ENCODE measurements at places on chromosomes 16 and 17.
A peak's percentile ranks its signal among the peaks of the same experiment; 100 is the strongest.

DNA sequence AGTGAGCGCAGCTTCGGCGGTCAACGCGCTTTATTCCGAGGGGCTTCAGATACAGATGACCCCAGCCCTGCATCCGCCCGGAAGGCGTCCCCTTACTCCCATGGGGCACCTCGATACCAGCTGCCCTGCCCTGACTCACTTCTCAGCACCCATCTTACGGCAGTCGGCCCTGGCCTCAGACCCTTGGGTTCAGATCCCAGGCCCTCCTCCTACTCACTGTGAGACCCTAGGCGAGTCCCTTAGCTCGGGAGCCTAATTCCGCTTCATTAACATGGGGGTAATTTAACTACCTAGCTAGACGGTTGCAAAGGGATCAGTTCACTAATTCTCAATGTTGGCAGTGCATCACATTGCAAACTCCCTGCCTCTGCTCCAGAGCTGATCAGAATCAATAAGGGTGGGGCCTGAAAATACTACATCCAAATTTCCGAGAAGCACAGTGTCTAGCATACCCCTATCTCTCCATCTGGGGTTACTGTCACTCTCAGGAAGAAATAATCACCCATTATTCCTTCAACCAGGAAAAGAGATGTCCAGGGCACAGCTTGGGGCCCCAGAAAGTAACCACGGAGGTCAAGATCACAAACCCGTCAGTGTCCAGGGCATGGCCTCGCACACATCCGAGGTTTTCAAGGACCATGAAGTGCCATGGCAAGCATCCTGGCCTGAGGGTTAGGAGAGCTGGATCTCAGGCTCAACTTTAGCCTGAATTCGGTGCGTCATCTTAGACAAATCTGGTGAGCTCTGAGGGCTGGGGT, 415 bp upstream of the FLOT2 start:
- DNase-seq = no peak

GRCh38 chr17:37664214-37664613, 21.0 kb upstream of the DDX52 start:
- no peak for DNase-seq

GRCh38 chr16:88534638-88535190, 35.5 kb upstream of the ZC3H18 start:
- no peak for DNase-seq

- peak; percentile 87 for DNase-seq
Measured at GRCh38 chr17:63699638-63700527, at the start of gene LIMD2. Gene LIMD2, minus strand, starts transcription at chr17:63700125. Its CDS starts 827 bp downstream, at chr17:63699298.

DNA sequence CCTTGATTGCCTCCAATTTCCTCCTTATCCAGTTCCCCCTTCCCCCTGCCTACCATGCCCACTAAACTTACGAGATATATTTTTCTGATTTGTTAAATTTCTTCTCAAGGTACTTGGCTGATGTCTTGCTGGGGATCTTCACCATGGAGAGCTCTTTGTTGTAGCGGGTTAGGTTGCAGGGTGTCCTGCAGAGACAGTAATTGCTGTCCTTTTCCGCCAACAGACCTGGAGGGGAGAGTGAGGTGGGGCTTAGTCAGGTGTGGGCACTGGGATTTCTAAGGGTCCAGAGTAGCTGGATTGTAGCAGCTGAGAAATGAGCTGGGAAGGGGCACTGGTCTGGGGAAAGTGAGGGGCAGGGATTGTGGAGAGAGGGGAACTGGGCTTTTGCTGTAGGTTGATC, 32.1 kb downstream of the SPACA3 start:
- no peak for DNase-seq

DNA sequence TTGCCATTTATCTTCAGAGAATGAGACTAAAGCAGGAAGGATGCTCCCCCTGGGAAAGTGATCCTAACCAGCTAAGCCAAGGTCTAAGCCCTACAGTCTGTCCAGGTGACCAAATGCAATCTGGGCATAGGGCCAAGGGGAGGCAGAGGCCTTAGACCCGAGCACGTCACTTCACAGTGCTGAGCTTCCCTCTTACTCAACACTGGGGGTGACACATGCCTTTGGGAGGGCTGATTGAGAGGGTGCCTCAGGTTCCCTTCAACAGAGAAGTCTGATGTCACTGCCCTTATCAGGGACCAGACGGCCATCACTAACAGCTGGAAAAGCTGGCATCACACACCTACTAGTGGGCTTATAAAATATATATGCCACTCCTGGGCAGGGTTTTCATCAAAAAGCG, 4.0 kb downstream of the CIAO2B start:
- no peak for DNase-seq

GRCh38 chr17:3543453-3543852, 14.2 kb downstream of the TRPV3 start:
- DNase-seq = no peak

GRCh38 chr16:87425941-87426340, 33.8 kb downstream of the MAP1LC3B start:
- no peak for DNase-seq

GRCh38 chr16:83843657-83844056, 35.9 kb downstream of the HSBP1 start:
- DNase-seq = no peak

Measured in activated T-helper 1 cell treated with Interleukin-2 at 50 U/mL for 16 hours (primary cell).